Activated naive CD4-positive, alpha-beta T cell treated with anti-CD3 and anti-CD28 coated beads for 36 hours (primary cell): ENCODE measurements at places on chromosomes 5 and 9. TPM values are rescaled to one million over a fixed set of nuclear protein-coding genes. Genes with fewer than 3 reads are reported as not detected.

DNA sequence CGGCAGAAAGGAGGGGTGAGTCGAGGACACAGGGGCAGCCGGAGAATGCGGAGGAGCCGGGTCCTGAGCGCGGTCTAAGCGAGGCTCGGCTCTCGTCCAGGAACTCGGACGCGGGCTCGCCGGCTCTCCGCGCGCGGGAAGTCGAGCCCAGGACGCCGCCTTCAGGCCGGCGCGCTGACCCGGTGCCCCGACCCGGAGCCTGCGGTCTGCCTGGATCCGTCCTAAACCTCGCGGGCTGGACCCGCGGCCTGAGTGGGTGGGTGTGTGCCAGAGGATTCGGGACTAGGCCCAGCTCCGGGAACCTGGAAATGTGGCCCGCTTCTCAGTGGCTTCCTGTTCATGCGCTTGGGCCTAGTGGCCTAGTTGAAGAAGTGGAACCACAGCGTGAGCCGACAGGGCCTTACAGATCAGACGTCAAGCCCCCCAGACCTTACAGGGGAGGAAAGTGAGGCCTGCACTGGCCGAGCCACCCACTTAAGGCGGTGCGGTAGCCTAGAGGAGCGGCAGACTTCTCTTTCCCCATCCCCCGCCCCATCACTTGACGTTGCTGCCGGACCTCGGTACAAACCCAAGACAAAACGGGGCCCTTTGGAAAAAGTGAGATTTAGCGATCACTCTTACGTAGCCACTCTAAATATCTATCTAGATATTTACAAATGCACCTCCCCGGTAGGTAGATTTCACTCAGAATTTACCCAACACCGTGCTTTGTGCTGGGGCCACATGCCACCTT, 1.2 kb downstream of the CDKN2B-AS1 start:
- H3K36me3 ChIP-seq, result no peaks in the 10 kb centered on the region
- no peak for DNase-seq
- H3K27ac ChIP-seq, result no peak overlapping the region
- peaks cover 41% of the 10 kb centered on the region for H3K27me3 ChIP-seq

GRCh38 chr5:9524941-9525340, 20.9 kb downstream of the SEMA5A start:
- H3K27ac ChIP-seq, result no peak overlapping the region
- no peaks in the 10 kb centered on the region for H3K36me3 ChIP-seq

DNA sequence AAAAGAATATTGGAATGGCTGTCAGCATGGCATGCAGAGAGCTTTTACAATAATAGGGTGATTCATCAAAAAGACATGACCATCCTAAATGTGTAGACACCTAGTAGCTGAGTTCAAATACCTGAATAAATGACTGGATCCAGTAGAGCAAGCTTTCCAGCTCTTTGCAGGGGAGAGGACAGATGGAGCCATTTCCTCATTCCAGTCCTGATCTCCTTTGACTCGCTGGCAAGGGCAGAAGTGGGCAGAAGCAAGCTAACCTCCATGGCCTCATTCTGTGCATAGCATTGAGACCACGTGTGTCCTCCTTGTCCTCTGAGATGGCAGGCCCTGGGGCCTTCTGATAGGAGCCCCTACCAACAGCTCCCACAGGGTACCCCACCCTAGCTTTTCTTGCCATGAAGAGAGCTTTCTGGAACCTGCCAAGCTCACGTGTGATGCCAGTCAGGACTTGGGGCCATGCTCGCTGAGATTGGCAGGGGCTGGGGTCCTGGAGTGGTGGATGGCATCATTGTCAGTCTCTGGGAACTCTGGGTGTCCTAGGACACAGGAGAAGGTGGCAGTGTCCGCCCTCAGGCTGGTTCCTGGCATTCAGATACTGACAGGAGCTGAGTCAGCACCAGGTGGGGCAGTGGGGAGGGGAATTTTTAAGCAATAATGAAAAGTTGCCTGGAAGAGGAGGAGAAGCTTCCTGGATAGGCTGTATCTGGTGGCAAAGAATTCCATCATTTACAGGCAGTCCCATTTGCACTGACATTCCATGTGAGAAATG, 33.6 kb downstream of the WWC1 start:
- no peak for DNase-seq
- H3K4me3 ChIP-seq, result no peak overlapping the region
- peaks cover 13% of the 10 kb centered on the region for H3K27me3 ChIP-seq
- peaks cover 3% of the 10 kb centered on the region for H3K4me1 ChIP-seq
- H3K27ac ChIP-seq, result no peak overlapping the region

GRCh38 chr5:51495672-51496071, 112.4 kb downstream of the ISL1 start:
- H3K36me3 ChIP-seq, result no peaks in the 10 kb centered on the region
- H3K27ac ChIP-seq, result no peak overlapping the region
- no peak for DNase-seq
- no peaks in the 10 kb centered on the region for H3K4me1 ChIP-seq
- no peaks in the 10 kb centered on the region for H3K27me3 ChIP-seq

DNA sequence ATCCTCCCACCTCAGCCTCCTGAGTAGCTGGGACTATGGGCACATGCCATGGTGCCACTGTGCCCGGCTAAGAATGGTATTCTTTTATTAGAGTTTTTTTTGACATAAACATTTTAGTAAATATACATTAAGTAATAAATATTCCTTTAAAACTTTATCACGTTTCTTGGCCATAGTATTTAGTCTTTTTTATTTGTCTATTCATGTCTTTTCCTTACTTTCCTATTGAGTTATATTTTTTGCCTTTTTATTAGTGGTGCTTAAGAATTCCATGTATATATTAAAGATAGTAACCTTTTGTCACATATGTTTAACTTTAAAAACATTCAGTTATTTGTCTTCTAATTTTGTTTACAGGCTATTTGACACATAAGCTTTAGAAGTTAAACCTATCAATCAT, 73.4 kb downstream of the MARCHF3 start:
- no peaks in the 10 kb centered on the region for H3K4me1 ChIP-seq
- no peak for DNase-seq
- H3K36me3 ChIP-seq, result no peaks in the 10 kb centered on the region
- no peaks in the 10 kb centered on the region for H3K27me3 ChIP-seq
- H3K4me3 ChIP-seq, result no peak overlapping the region
- no peak overlapping the region for H3K27ac ChIP-seq

Gene LCN1
- 0.29 TPM for total RNA-seq

Gene PCDHA11
- not detected for total RNA-seq

Gene DAPK1
- 0.20 TPM for total RNA-seq

DNA sequence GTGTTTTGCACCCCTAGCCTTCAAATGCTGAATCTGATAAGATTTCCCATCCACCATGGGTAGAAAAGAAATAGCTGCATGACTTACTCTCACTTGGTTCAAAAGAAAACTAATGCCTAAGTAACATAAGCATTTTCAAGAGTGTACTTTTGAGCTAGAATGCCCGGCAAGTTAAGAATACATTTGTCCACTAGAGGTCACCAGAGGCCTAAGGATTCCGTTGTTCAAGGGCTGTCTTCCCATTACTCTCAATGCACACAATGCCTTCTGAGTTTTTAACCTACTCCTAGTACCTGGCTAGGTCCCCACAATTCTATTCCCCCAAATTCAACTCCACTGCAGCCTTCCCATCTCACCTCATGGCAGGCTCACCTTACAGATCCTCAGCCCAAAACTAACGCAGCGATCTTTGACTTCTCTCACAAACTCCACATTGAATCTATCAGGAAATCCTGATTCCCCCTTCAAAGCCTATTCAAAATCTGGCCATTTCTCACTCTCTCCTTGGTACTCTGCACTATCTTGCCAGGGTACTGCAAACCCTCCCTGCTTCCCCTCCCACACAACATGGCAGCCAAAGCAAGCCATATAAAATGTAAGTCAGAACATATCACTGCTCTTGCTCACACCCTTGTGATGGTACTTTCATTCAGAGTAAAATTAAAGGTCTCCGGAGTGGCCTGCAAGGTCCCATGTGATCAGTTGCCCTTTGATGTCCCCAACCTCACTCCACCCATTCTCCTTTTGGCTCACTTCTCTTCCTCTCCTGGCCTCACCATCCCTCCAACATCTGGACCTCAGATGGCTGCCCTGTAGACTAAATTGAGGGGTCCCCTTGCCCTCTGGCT, 13.4 kb downstream of the OXCT1 start:
- peak; percentile 69 for DNase-seq
- no peak overlapping the region for H3K4me3 ChIP-seq
- H3K36me3 ChIP-seq, result peaks cover 24% of the 10 kb centered on the region
- no peaks in the 10 kb centered on the region for H3K27me3 ChIP-seq
- H3K27ac ChIP-seq, result no peak overlapping the region

Gene KIF24
- total RNA-seq, result 4.2 TPM

- peak overlapping the region; percentile 29 for H3K4me3 ChIP-seq
- peak; percentile 45 for DNase-seq
Measured at GRCh38 chr5:177456976-177457851, 10.6 kb downstream of the PRR7 start.

- no peak overlapping the region for H3K27ac ChIP-seq
- no peaks in the 10 kb centered on the region for H3K27me3 ChIP-seq
- H3K36me3 ChIP-seq, result no peaks in the 10 kb centered on the region
Measured at GRCh38 chr5:56456002-56456401, 222.9 kb upstream of the ANKRD55 start.

- no peak overlapping the region for H3K27ac ChIP-seq
- H3K4me1 ChIP-seq, result peaks cover 3% of the 10 kb centered on the region
- no peaks in the 10 kb centered on the region for H3K27me3 ChIP-seq
Measured at GRCh38 chr5:154368041-154368800, 77.6 kb upstream of the SAP30L start.

Gene DNAJC18
- 18.8 TPM for total RNA-seq

- no peak within 1 kb of the TSS for H3K27ac ChIP-seq
- no peak within 1 kb of the TSS for H3K4me3 ChIP-seq
- peaks cover 27% of the 10 kb centered on the region for H3K27me3 ChIP-seq
- no peaks in the 10 kb centered on the region for H3K4me1 ChIP-seq
Measured at GRCh38 chr5:141192110-141192725, at the start of gene PCDHB10. TSS of gene PCDHB10 (plus strand) at chr5:141192353. CDS start at chr5:141192553, 200 bp downstream.

Gene ANKRD31
- total RNA-seq, result 0.36 TPM

DNA sequence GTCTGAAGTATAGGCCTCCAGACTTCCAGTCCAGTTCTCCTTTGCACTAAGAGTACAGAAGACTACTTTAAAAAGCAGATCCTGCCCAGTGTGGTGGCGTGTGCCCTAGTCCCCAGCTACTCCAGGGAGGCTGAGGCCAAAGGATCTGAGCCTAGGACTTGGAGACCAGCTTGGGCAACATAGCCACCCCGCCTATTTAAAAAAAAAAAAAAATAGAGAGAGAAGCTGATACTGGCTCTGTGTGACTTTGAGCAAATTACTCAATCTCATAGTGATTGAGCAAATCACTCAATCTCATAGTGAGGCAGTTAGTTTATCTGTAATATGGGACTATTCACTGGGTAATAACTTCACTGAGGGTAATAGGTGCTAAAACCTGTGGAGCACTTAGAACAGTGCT, 43.6 kb upstream of the KDM4C start:
- H3K27ac ChIP-seq, result no peak overlapping the region
- H3K4me3 ChIP-seq, result no peak overlapping the region
- peaks cover 6% of the 10 kb centered on the region for H3K4me1 ChIP-seq
- no peaks in the 10 kb centered on the region for H3K36me3 ChIP-seq
- no peak for DNase-seq
- H3K27me3 ChIP-seq, result no peaks in the 10 kb centered on the region

Gene ZNF608
- not detected for total RNA-seq

DNA sequence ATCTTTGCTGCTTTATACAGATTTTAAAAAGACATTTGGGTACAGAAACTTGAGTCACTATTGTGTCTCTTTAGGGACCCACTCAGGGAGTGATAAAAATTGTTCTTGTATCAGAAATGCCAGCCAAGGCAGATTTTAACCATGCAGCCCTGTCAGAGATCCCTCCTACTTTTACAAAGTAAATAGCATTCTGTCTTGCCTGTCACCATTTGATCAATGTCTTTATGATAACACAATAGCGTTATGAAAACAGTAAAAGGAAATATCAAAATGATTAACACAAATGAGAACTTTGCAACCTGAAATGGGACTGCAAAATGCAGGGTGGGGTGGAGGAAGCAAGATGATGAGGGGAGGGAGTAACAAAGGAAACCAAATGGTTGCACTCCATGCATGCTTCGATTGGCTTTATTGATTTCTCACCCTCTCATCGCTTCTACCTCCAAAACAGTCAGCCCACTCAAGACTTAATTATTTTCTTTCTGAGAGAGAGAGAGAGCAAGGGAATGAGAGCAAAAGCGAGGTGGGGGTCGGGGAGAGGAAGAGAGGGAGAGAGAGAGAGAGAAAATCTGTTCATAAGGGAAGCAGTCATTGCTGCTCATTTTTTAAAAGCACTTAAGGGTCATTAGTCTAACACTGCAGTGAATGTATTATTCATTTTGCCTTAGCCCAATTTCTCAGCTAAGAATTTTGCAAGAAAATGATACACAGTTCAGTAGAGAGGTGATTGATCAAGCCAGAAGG, 576.5 kb downstream of the CSNK1G3 start:
- H3K4me3 ChIP-seq, result no peak overlapping the region
- no peaks in the 10 kb centered on the region for H3K27me3 ChIP-seq
- H3K27ac ChIP-seq, result no peak overlapping the region
- no peak for DNase-seq

Gene KLF4
- total RNA-seq, result 3.4 TPM

Gene KIF4B
- 0.10 TPM for total RNA-seq

Gene ANGPTL2
- not detected for total RNA-seq

GRCh38 chr5:73365301-73365853, 83.2 kb downstream of the FOXD1 start:
- no peak overlapping the region for H3K27ac ChIP-seq
- no peak overlapping the region for H3K4me3 ChIP-seq
- H3K27me3 ChIP-seq, result peaks cover 37% of the 10 kb centered on the region
- no peak for DNase-seq
- no peaks in the 10 kb centered on the region for H3K4me1 ChIP-seq
- H3K36me3 ChIP-seq, result no peaks in the 10 kb centered on the region

- H3K27me3 ChIP-seq, result no peaks in the 10 kb centered on the region
- no peaks in the 10 kb centered on the region for H3K4me1 ChIP-seq
- DNase-seq, result no peak
- H3K36me3 ChIP-seq, result no peaks in the 10 kb centered on the region
Measured at GRCh38 chr5:88377705-88378656, 109.3 kb upstream of the TMEM161B start.

Gene KCNV2
- not detected for total RNA-seq

GRCh38 chr5:41843456-41844370, 26.5 kb downstream of the OXCT1 start:
- no peak overlapping the region for H3K27ac ChIP-seq
- peaks cover 13% of the 10 kb centered on the region for H3K4me1 ChIP-seq
- no peaks in the 10 kb centered on the region for H3K27me3 ChIP-seq
- no peak overlapping the region for H3K4me3 ChIP-seq
- DNase-seq, result peak; percentile 36
- peaks cover 22% of the 10 kb centered on the region for H3K36me3 ChIP-seq

Gene ENG
- 10.5 TPM for total RNA-seq

Gene PCDH12
- 1.1 TPM for total RNA-seq

Gene IGIP
- 1.4 TPM for total RNA-seq

DNA sequence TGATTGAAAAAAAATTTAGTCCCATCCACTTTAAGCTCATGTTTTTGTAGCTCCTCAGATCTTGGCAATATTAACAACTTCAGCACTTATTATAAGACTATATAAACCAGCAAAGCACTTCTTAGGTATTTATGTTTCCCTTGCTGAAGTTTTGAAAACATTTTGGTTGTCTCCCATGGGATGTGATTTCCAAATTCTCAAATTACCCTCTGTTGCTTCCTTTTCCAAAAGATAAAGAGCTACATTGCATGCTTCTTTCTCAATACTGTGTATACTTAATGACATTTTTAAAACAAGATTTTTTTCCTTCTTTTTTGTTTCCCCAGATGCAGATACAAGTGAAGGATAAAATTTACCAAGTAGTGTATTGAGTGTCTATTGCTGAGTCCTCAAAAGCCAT, 567.1 kb downstream of the CSNK1G3 start:
- no peaks in the 10 kb centered on the region for H3K36me3 ChIP-seq
- no peaks in the 10 kb centered on the region for H3K4me1 ChIP-seq
- no peak overlapping the region for H3K27ac ChIP-seq
- H3K27me3 ChIP-seq, result no peaks in the 10 kb centered on the region
- DNase-seq, result no peak
